ENCODE measurements at places on chromosomes 12 and 14.

GRCh38 chr14:67765192-67765834 is 51.1 kb downstream of the ZFYVE26 start:
- DNase-seq, result no peak

GRCh38 chr14:35480119-35480769 is 53.7 kb upstream of the INSM2 start:
- peak; percentile 15 for DNase-seq

GRCh38 chr14:51894250-51894649 is 33.8 kb downstream of the GNG2 start:
- DNase-seq, result no peak

DNA sequence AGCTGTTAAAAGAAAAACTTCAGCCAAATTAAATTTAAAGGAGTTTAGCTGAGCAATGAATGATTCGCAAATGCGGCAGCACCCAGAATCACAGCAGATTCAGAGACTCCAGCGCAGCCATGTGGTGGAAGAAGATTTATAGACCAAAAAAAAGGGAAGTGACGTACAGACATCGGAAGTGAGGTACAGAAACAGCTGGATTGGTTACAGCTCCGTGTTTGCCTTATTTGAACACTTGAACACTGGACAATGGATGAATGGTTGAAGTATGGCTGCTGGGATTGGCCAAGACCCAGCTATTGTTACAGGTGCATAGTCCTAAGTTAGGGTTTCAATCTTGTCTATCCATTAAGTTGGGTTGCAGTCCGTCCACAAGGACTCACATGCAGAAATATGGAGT is 42.6 kb downstream of the GALNT8 start:
- no peak for DNase-seq

DNA sequence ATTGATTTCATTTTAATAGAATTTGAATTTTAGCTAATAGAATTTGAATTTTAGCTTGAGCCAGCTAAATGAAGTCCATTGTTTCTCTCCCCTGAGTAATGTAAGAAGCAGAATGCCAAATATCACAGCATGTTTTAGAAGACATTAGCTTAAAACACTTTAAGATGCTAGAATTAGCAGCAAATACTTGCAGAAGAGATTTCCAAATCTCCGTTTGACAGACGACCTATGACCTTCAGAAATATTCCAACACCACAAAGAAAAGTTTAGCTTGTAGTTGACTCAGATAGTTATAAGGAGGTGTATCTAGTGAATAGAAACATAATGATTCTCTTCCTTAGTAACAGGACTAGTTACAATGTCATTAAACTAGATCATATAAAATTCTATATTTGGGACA is 51.7 kb upstream of the MYF6 start:
- no peak for DNase-seq
